ENCODE measurements at places on chromosomes 5 and 9.

GRCh38 chr5:3590161-3590966 is 5.3 kb upstream of the IRX1 start:
- no peaks in the 10 kb centered on the region for H3K36me3 ChIP-seq
- no peaks in the 10 kb centered on the region for H3K4me1 ChIP-seq
- H3K27ac ChIP-seq, result no peak overlapping the region
- ATAC-seq, result no peak

DNA sequence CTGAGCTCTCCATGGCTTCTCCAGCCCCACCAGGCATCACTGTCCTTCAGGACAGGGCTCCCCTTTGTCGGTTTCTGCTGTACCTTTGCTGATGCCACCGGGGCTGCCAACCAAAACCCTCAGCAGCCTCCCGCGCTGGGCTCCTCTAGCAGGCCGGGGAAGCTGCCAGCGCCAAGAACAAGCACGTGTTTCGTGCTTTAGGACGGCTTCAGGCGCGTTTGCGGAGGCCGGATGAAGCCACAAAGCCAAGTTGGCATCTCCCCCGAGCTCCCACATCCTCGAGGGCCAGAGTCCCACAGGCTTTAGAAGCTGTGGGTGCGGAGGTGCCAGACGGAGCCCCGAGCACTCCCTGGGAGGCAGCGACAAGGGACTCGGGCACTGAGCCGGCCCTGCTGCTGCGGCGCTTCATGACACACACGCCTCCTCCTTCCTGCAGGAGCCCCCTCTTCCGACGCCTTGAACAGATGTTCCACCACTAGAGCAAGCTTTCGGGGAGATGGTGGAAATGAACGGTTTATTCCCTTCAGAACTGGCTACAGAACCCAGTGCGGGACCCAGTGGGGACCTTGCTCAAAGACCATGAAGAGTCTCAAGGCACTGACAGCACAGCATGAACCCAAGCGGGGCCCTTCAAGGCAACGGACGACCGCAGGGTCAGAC is 36.7 kb downstream of the SARDH start:
- no peak overlapping the region for H3K4me3 ChIP-seq
- ATAC-seq, result no peak
- no peaks in the 10 kb centered on the region for H3K36me3 ChIP-seq
- H3K27ac ChIP-seq, result no peak overlapping the region
- peaks cover 32% of the 10 kb centered on the region for H3K27me3 ChIP-seq

DNA sequence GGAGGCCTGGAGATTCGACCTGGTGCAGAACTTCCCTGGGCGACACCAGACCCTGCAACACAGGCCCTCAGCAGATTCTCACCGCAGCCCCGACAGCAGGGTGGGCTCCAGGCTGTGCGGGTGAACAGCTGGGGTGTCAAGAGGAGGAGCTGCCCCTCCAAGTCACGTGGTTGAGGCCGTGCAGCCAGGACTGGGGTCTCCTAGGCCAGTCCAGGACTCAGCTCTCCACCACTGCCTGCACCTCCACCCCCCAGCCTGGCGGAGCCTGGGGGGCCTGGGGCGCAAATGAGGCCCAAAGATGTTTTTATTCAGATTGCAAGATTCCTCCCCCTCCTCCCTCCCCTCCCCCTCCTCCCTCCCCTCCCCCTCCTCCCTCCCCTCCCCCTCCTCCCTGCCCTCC is 9.2 kb upstream of the AGPAT2 start:
- H3K27me3 ChIP-seq, result peaks cover 30% of the 10 kb centered on the region
- no peaks in the 10 kb centered on the region for H3K36me3 ChIP-seq
- H3K4me1 ChIP-seq, result no peaks in the 10 kb centered on the region
- H3K27ac ChIP-seq, result no peak overlapping the region
- no peak for ATAC-seq

DNA sequence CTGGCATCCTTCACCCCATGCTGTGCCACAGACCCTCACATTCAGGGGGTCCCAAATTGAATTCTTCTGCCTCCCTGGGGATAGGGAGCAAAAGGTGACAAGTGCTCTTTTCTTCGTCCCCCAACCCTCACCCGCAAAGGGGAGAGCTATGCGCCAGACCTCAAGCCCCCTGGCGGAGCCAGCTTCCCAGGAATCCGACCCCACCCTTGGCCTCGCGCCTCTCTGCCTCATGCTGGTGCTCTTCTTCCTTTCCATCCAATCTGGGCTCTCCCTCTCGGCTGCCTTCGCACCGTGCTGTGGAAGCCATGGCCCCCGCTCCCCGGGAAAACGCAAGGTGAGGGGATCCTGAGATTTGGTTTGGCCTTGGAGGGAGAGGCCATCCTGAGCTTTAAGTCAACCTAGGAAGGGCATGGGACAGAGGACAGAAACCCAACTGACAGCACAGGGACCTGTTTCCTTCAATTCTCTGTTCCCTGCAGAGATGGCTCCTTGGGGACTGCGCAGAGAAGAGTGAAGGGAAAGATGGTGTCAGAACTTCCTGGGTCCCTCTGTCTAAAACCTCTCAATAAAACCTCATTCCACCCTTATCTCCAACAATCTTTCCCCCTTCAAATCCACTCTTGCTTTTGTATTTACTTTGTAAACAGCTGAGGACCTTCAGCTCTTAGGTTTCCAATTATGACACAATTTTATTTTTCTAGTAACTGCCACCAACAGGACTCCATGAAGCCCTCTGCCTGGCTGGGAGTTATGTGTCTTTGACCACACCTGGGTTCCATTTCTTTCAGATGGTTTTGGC is 36.3 kb upstream of the CRB2 start:
- no peaks in the 10 kb centered on the region for H3K27me3 ChIP-seq
- H3K27ac ChIP-seq, result peak overlapping the region; percentile 58
- H3K4me3 ChIP-seq, result no peak overlapping the region
- H3K36me3 ChIP-seq, result no peaks in the 10 kb centered on the region
- peaks cover 33% of the 10 kb centered on the region for H3K4me1 ChIP-seq

DNA sequence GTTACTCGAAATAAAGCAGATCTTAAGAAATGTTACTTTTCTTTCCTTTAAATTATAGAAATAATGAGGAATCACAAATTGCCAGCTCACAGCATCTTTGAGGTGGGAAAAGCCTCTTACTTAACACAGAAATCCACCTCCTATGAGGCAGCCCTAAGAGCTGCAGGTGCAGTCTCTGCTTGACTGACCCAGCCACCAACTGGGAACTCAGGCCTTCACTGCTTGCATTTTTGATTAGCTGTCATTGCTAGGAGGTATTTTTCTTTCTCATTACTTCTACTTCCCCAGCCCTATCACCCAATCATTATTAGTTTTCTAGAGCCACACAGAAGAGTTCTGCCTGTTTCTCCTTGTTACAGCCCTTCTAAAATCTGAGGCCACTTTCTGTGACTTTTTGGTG is 416.5 kb upstream of the KLF4 start:
- no peak overlapping the region for H3K4me3 ChIP-seq
- no peak for ATAC-seq
- H3K27ac ChIP-seq, result no peak overlapping the region
- no peaks in the 10 kb centered on the region for H3K36me3 ChIP-seq

DNA sequence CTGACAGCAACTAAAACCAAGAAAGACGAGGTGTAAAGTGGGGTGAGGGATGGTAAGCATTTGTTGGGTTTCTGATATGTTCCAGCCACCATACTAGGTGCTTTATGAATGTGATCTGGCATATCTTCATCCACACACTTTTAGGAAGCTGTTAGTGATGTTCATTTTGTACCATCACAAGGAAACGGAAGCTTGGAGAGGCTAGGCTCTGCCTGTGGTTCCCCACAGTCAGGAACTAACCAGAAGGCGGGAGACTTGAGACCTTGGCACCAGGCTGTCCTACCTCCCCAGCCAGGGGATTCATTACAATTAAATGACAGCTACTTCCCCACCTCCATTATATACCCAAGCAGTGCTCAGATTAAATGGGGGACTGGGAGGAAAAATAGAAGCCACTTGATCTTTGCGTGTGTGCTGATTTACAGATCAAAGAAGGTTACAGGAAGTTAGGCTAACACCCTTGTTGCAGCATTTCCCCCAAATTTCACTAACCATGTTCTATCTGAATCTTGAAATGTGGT is 43.0 kb downstream of the SFXN1 start:
- H3K27me3 ChIP-seq, result no peaks in the 10 kb centered on the region
- peaks cover 87% of the 10 kb centered on the region for H3K36me3 ChIP-seq
- no peak overlapping the region for H3K27ac ChIP-seq
- no peak overlapping the region for H3K4me3 ChIP-seq

DNA sequence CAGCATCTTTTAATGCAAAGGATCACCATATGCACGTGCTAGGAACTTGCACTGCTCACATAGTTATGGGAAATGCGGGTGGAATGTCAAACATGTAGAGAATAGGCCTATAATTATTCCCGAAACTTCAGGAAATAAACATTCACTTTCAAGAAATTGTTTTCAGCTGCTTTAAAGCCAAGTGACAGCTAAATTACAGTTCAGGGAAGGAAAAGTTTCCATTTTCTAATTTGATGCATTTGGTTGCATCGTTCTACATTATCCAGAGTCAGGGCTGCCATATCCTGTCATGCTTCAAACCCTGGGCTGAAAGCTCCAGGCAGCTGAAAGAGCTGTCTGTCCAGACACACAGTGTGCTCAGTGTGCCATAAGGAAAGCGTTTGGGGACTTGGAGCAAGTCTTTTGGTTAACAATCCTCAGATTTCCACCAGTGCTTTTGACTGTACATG is 518.1 kb downstream of the CSNK1G3 start:
- no peak for ATAC-seq
- H3K36me3 ChIP-seq, result no peaks in the 10 kb centered on the region
- H3K4me3 ChIP-seq, result no peak overlapping the region
- H3K27me3 ChIP-seq, result no peaks in the 10 kb centered on the region

DNA sequence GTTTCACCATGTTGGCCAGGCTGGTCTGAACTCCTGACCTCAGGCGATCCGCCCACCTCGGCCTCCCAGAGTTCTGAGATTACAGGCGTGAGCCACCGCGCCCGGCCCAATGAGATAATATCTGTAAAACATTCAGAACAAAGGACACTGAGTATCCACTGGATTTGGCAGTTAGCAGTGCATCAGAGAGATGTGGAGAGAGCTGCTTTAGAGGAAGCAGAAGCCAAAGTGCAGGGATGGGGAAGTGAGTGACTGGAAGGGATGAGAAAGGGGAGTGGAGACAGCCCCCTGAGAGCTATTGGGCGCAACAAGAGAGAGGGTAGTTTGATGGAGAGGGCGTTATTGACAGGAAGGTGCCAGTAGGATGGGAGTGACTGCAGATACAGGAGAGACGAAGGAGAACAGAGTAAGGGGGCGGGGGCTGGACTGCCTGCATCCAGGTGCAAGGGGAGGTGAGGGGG is 157.5 kb upstream of the SHB start:
- peaks cover 24% of the 10 kb centered on the region for H3K27me3 ChIP-seq
- H3K36me3 ChIP-seq, result no peaks in the 10 kb centered on the region
- ATAC-seq, result no peak
- H3K4me1 ChIP-seq, result no peaks in the 10 kb centered on the region
- no peak overlapping the region for H3K4me3 ChIP-seq
- no peak overlapping the region for H3K27ac ChIP-seq

GRCh38 chr5:136115183-136115865 is 17.3 kb upstream of the SMAD5 start:
- H3K27me3 ChIP-seq, result no peaks in the 10 kb centered on the region
- ATAC-seq, result no peak
- H3K4me3 ChIP-seq, result no peak overlapping the region
- H3K27ac ChIP-seq, result no peak overlapping the region
